ENCODE measurements at places on chromosomes 2 and 18.
A peak's percentile ranks its signal among the peaks of the same experiment; 100 is the strongest.

GRCh38 chr2:240954436-240955305 is 43.7 kb upstream of the SNED1 start:
- DNase-seq: no peak

DNA sequence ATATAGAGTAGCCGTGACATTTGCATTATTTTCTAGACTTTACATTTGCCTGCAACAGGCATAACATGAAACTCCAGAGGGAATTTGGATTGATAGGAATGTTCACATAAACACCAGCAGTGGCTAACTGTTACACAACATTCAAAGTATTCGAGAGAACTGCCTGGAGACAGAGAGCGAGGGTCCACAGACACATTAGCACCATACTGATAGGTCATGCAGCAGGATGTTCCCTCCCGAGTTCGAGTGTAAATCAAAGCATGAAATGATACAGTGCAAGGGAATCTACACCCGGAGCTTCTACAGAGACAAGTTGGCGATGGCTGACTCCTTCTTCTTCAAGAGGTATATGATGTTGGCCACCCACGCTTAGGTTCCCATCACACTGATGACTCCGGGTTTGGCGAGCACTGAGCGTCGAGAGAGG is 89.5 kb downstream of the COL6A3 start:
- no peak for DNase-seq

DNA sequence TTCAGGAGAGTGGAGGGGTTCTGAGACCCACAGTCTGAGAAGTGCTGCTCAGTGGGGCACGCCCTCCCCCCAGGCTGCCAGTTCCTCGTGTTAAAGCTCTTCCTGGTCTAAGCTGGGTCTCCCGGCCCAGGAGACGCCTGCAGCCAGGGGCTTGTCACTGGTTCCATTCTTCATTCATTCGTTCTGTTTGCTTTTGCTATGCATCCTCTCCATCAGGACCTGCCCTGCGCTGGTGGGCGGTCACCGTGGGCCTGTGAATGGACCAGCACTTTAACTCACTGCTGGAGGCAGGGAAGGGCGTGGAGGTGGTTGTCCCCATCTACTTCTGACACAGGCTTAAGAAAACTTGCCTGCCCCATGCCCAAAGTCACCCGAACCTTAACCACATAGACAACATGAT is 272.8 kb upstream of the HDAC4 start:
- no peak for DNase-seq

- no peak for DNase-seq
Measured at GRCh38 chr2:152165780-152166179, 9.8 kb downstream of the STAM2 start.

GRCh38 chr2:150624001-150624401 is 136.5 kb upstream of the RND3 start:
- no peak for DNase-seq

- no peak for DNase-seq
Measured at GRCh38 chr2:134217924-134218323, 35.9 kb upstream of the MGAT5 start.

DNA sequence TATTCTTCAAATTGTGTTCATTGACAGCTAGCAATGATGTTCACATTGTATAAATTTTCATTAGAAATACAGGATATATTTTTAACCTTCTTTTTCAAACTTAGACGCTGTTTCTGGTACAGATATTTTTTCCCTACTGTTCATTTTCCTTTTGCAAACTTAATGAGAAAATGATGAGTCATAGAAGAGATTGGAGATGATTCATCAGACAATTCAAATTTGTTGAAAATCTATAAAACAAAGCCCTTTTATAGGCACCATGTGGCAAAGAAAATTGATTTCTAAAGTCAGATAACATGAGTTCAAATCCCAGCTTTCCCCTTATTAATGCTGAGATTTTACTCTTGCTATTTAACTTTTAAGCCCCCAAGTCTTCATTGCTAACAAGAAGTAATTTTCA is 728.8 kb upstream of the DDX18 start:
- DNase-seq: no peak

DNA sequence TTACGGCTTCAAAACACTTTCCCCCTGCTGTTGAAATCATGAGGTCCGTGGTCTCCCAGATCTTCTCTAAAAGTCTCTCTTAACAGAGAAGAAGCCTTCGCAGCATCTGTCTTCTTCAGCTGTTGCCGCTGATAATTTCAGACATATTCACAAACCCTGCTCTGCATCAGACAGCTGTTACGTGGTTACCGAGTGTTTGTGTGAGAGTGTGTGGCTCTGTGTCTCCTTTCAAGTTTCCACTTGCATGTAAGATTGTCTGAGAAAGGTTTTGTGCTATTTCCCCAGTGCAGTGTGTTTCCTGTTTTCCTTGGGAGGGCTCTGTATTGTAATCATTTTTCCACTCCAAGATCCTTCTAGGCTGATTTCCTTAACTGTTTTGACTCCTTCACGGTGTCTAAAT is 32.8 kb downstream of the MAIP1 start:
- DNase-seq: no peak

DNA sequence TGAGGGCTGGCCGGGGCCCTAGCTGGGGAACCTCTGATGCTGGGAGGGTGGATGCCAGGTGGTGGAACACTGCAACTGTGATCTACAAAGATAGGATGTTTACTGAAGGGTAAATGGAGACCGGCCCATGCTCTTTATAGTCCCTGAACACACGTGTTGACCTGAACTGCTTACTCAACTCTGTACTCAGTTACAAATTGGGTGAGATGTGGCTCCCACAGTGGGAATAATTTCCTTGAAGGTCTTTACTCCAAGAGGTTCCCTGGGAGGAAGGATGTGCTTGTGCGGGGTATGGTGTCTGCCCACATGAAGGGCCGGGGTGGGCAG is 254.1 kb downstream of the PRKCE start:
- DNase-seq: no peak

DNA sequence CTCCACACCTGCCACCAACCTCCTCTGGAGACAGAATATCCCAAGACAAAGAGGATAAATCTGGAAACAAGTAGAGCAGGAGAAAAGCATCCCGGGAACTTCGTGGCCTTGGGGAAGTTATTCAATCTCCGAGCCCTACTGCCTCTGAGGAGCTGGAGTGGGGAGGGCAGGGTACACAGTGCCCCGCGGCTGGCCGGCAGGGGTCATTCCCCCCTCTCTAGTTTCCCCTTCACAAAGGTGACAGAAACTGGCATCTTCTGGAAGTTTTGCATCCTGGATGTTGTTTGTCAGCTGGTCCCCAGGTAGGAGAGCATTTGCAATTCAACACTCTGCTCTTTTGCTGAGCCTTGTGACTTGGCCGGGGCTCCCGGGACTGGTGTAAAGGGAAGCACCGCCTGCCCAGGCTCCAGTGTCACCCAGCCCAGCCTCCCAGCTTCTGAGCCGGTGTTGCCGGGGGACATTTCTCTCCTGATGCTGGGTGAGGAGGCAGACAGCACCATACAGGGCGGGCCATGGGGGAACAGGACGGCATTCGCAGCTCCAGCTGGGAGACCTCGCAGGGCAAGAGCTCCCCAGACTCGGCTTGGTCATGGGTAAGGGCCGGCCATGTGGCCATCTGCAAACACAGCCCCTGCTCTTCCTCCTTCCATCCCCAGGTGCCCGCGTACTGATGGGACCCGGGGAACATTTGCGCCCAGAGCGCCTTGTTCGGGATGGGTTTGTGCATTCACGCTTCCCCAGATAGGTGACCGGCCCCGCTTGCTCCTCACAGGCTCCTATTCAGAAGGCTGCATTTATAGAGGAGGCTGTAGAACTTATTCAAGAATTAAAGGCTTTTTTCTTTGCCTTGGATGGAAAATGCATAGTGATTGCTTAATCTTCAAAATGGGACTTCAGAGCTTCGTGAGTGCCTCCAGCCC is 7.4 kb upstream of the NTSR2 start:
- peak; percentile 60 for DNase-seq

DNA sequence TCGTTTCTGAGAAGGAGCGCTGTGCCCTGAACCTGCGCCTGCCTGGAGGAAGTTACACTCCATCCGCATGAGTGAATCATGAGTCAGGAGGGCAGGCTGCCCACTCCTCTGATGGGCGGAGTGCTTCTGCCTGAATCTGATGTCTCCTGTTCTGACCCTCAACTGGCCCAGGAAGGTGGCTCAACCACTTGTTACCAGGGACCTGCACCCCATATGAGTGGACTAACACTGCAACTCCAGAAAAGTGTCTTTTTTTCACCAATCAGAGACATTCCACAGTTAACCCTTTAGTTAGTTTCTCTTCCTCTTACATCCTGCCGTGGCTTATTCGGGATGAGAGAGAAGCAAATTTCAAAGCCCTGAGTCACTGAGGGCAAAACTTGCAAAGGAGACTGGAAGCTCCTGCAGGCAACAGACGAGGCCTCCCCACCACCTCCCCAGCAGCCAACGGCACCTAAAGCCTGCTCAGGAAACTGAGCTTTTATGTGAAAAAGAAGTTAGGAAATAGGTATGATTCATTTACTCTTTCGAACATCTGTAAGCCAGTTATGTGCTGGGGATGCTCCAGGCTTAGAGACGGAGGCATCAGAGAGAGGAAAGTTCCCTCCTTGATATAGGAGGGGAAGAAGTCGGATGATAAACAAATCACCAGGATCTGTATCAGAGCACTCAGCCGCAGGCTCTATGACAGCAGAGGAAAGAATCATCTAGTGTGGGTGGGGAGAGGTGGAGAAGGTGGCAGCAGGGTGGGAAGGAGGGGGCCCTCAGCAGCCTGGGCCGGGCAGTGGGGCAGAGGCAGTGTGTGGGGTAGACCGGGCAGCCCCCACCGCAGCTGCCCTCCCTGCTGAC is 30.9 kb downstream of the MBP start:
- DNase-seq: peak; percentile 38

DNA sequence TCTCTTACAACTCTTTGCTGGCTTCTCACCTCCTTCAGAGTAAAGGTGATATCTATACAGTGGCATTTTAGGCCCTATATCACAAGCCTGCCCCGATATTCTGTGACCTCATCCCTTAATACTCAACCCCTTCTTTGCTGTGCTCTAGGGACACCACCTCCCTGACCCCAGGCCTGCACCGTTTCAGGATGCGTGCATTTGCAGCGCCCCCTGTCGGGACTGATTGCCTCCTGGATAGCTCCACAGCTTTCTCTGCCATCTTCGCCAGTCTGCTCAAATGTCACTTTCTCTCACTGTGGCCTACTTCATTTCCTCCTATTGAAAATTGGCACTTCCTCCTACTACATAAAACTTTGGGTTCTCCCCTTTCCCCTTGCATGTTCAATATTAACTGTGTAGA is 289.6 kb downstream of the SOCS6 start:
- no peak for DNase-seq

GRCh38 chr2:85011098-85011497 is 40.1 kb downstream of the KCMF1 start:
- DNase-seq: no peak

- no peak for DNase-seq
Measured at GRCh38 chr2:76193089-76193488, 482.4 kb upstream of the GCFC2 start.

- DNase-seq: peak; percentile 90
Measured at GRCh38 chr2:222939208-222939856, 78.5 kb downstream of the ACSL3 start.

DNA sequence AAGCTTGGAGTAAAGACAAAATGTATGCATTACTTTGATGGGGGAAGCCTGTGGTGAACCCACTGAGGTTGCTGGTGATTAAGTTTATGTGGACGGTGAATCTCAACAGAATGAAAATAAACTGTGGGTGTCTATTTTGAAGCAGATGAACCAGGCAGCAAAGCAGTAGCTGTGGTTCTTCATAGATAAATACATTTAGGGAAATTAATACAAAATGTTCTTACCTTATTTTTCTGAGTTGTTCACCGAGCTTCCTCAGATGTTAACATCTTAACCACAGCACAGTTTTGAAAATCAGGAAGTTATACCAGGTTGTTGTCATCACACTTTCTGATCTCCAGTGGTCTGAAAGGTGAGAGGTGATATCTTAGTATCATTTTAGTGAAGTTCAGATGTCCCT is 53.9 kb downstream of the NCK2 start:
- DNase-seq: no peak

DNA sequence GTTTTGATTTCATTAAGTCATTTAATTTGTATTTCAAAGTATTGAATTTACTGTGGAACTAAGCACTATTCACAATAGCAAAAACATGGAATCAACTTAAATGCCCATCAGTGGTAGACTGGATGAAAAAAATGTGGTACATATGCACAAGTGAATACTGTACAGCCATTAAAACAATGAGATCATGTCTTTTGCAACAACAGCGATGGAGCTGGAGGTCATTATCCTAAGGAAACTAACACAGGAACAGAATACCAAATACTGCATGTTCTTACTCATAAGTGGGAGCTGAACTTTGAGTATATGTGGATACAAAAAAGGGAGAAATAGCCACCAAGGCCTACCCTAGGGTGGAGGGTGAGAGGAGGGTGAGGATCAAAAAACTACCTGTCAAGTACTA is 164.4 kb downstream of the BABAM2 start:
- no peak for DNase-seq

- no peak for DNase-seq
Measured at GRCh38 chr2:30780776-30781330, 26.4 kb downstream of the CAPN13 start.

DNA sequence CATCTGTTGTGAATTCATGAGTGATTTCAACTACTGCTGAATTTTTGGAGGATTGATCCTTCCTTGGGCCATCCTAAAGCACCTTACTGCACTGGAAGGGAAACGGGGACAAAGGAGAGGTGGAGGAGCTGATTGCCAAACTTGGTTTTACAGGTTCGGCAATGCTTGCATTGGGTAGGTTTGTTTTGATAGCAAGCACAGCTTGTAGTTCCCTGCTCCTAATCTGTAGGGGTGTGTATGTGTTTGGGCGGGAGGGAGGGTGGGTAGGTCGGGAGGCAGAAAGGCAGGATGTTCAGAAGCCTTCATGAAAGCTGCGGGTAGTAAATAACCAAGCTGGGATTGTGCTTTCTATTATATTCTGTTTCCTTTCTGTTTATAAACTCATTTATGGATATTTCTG is 24.6 kb downstream of the PHLPP1 start:
- DNase-seq: no peak

- DNase-seq: no peak
Measured at GRCh38 chr18:13107074-13107473, 111.5 kb upstream of the LDLRAD4 start.

- DNase-seq: no peak
Measured at GRCh38 chr2:105034170-105034569, 3.7 kb upstream of the MRPS9 start.

DNA sequence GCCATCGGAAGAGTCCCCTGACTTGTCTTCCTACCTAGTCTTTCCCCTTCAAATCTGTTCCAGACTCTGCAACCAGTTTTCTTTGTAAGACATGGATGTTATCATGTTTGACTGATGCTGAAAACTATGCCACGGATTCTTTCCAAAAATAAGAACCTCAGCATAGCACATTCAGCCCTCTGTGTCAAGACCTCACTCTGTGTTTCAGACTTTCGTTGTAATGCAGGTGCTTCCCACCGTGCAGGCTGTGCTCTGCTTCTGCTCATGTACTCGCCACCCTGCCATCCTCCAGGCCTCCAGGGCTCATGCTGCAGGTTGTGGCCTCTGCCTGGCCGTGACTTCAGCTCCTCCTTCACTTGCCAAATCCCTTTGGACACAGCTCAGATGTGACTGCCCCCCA is 347.0 kb upstream of the RAB12 start:
- DNase-seq: no peak

GRCh38 chr2:9753276-9753600 is 90.0 kb upstream of the TAF1B start:
- no peak for DNase-seq
